ENCODE measurements at places on chromosomes 13 and 19.

DNA sequence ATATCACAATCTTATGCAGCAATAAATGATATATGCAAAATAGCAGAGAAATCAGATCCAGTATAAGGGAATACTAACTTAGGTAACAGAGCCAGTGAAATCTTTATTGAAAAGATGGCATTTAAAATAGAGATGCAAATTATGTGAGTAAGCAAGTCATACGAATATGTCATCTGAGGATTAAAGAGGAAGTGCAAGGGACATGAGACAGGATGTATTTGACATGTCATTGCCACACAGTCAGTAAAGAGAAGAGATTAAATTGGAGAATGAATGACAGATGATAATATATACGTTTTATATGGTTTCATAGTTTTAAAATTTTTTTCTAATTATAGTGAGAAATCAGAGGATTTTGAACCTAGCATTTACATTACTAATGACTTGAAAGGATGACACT, 426.4 kb downstream of the SLITRK5 start:
- no peak for DNase-seq

DNA sequence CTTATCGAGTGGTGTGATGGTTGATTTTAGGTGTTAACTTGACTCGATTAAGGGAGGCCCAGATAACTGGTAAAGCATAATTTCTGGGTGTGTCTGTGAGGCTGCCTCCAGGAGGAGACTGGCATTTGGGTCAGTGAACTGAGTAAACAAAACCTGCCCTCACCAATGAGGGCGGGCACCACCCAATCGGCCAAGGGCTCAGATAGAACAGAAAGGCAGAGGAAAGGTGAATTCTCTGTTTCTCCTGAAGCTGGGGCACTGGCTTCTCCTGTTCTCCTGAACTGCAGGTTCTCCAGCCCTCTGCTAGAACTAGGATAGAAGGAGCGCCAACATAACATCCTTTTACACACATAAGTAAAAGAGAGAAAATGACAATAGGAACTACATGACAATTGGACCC, 35.1 kb downstream of the ESD start:
- no peak for DNase-seq

DNA sequence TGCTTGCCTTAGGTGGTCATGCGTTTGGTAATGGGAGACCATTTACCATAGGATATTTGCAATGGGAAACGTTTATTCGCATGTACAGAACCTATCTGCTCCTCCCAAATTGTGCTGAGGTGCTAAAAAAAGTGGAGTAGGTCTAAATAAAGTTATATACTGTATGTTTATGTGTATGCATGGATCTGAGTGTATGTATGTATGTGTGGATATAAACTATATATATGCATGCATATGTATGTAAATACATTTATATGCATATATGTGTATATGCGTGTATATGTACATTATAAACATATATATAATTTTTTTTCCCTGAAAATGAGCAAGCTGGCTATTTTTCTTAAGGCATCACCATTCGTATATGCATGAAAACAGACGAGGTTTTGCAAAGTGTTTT, 95.9 kb downstream of the HS6ST3 start:
- DNase-seq: no peak

GRCh38 chr19:45467456-45468158, at the start of gene FOSB:
FOSB (plus strand) TSS chr19:45467996; CDS start chr19:45468587, 591 bp downstream.
- DNase-seq: peak; percentile 98

All from testis (tissue), 5 donors.